ENCODE measurements at places on chromosomes 11 and 22. TPM values are rescaled to one million over a fixed set of nuclear protein-coding genes. Genes with fewer than 3 reads are reported as not detected.

- no peak for DNase-seq
- H3K27me3 ChIP-seq: no peaks in the 10 kb centered on the region
- no peak overlapping the region for H3K27ac ChIP-seq
- peaks cover 4% of the 10 kb centered on the region for H3K36me3 ChIP-seq
- no peak overlapping the region for H3K4me3 ChIP-seq
- no peaks in the 10 kb centered on the region for H3K4me1 ChIP-seq
These were observed 65.2 kb upstream of the PARVA start for GRCh38 chr11:12312132-12312531.

Gene KCTD14
- not detected for total RNA-seq

Gene KRTAP5-2
- total RNA-seq: not detected

DNA sequence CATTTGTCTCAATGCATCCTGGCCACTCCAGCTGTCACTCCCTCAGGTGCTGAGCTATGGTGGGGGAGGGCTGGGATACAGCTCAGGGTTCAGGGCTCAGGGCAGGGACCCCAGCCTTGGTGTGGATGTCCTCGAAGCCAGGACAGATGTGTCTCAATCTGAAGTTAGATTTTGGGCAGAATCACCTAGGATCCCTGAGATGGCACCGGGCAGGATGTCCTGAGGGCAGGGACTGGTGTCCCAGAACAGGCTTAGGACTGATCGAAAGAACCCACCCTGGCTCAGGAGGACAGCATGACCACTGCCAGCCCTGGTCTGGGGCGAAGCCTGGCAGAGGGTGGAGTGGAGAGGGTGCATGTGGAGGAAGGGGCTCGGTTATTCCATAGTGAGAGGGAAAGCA is 96.8 kb upstream of the THY1 start:
- no peak for DNase-seq
- H3K27me3 ChIP-seq: peaks cover 1% of the 10 kb centered on the region
- no peaks in the 10 kb centered on the region for H3K4me1 ChIP-seq
- H3K27ac ChIP-seq: no peak overlapping the region
- H3K36me3 ChIP-seq: no peaks in the 10 kb centered on the region

DNA sequence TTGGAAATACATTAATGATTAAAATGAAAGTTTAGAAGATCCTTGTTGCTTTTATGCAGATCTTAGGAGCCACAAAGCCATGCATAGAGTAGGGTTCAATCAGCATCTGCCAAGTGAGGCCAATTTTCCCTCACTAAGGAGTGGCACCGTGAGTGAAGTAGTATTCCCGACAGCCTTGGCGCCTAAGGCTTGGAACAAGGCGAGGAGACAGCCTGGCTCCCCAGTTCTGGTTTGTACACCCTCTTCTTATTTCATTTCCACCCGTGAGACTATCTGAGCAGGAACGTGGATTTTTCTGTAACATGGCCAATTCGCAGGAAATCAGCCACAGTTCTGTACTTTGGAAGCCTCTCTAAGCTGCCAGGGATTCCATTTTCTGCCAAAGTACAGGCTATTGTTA is 22.6 kb downstream of the FADS2 start:
- H3K4me3 ChIP-seq: no peak overlapping the region
- H3K4me1 ChIP-seq: no peaks in the 10 kb centered on the region
- no peak for DNase-seq
- H3K27me3 ChIP-seq: no peaks in the 10 kb centered on the region

DNA sequence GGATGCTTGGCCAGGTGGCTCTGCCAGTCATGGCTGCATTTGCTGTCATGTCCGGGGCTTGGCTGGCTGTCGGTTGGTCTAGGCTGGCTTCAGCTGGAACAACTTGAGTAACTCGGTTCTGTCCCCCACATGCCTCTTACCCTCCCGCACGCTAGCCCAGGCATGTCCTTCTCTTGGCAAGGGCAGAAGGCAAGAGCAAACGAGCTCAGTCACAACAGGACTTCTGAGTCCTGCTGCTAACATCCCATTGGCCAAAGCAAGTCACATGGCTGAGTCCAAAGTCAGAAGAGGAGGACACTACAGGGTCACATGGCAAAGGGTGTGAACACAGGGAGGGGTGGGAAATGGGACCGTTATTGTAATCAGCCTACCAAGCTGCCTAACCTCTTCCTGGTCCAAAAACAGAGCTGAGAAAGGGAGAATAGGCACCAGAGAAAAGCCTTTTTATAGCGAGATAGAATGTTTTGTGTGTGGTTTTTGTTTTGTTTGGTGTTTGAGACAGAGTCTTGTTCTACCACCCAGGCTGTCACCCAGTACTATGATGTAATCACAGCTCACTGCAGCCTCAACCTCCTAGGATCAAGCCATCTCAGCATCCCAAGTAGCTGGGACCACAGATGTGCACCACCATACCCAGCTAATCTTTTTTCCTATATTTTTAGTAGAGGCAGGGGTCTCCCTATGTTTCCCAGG is 81.9 kb downstream of the MN1 start:
- H3K27me3 ChIP-seq: peaks cover 5% of the 10 kb centered on the region
- H3K4me3 ChIP-seq: no peak overlapping the region
- no peak overlapping the region for H3K27ac ChIP-seq
- DNase-seq: no peak
- no peaks in the 10 kb centered on the region for H3K36me3 ChIP-seq

GRCh38 chr11:76601724-76602123 is 68.8 kb downstream of the LRRC32 start:
- H3K27ac ChIP-seq: no peak overlapping the region
- no peak overlapping the region for H3K4me3 ChIP-seq
- no peak for DNase-seq
- H3K27me3 ChIP-seq: no peaks in the 10 kb centered on the region
- H3K36me3 ChIP-seq: no peaks in the 10 kb centered on the region

GRCh38 chr11:33974804-33975203 is 76.7 kb upstream of the CAPRIN1 start:
- no peak overlapping the region for H3K4me3 ChIP-seq
- no peak overlapping the region for H3K27ac ChIP-seq
- no peak for DNase-seq
- H3K36me3 ChIP-seq: no peaks in the 10 kb centered on the region
- no peaks in the 10 kb centered on the region for H3K4me1 ChIP-seq

DNA sequence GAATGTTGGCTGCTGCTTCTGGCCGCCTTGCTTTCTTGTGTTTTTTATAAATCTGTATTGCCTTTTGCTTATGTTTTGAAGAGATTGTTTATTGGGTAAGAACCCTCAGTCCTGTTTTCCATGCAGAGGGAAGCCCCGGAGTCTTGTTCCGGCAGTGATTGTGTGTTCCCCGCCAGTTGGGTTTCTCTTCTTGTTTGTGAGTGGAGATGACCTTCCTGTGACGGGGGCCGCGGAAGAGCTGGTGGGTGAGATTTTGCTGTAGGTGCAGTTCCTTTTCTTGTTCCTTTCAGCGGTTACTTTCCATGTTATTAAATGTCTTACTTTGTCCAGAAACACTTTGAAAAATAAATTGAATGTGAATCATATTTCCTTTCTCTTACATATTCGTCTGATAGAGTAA is 8.3 kb downstream of the TBC1D22A start:
- peak overlapping the region; percentile 29 for H3K4me3 ChIP-seq
- H3K27ac ChIP-seq: peak overlapping the region; percentile 91
- peaks cover 75% of the 10 kb centered on the region for H3K4me1 ChIP-seq
- H3K36me3 ChIP-seq: peaks cover 31% of the 10 kb centered on the region
- no peaks in the 10 kb centered on the region for H3K27me3 ChIP-seq

- H3K27me3 ChIP-seq: no peaks in the 10 kb centered on the region
- no peaks in the 10 kb centered on the region for H3K36me3 ChIP-seq
- DNase-seq: no peak
These were observed 157.3 kb downstream of the SWAP70 start for GRCh38 chr11:9821008-9821752.

- no peak overlapping the region for H3K4me3 ChIP-seq
- peaks cover 25% of the 10 kb centered on the region for H3K27me3 ChIP-seq
- DNase-seq: no peak
- no peaks in the 10 kb centered on the region for H3K36me3 ChIP-seq
- H3K27ac ChIP-seq: no peak overlapping the region
- H3K4me1 ChIP-seq: no peaks in the 10 kb centered on the region
These were observed 25.7 kb upstream of the TPBGL start for GRCh38 chr11:75214843-75215242.

Gene SOX10
- total RNA-seq: not detected

Gene FTH1
- 729 TPM for total RNA-seq

GRCh38 chr22:46936378-46936903 is 174.0 kb downstream of the TBC1D22A start:
- no peak overlapping the region for H3K4me3 ChIP-seq
- peaks cover 13% of the 10 kb centered on the region for H3K36me3 ChIP-seq
- no peaks in the 10 kb centered on the region for H3K27me3 ChIP-seq
- no peak for DNase-seq
- no peak overlapping the region for H3K27ac ChIP-seq

DNA sequence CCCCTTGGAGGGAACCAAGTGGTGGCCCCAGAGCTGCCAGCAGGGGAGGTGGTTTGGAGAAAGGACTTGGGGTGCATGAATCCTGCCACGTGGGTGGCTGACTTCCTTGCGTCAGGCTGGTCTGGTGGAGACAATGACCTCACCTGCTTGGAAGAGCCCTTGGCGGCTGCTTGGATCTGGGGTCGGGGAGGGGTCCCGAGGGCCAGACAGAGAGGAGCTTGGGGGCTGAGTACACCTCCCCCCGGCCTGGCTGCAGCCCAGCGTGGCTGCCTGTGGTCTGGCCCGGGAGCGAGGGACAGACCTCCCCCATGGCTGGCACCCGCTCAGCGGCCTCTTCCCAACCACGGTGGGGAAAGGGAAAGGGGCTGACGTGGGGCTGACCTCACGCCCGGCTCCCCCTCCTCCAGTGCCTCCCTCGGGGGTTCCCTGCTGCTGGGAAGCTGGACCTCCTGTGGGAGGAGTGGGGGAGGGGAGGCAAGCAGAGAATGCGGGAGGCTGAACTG is 13.8 kb downstream of the LIF start:
- DNase-seq: no peak
- H3K4me3 ChIP-seq: no peak overlapping the region
- no peak overlapping the region for H3K27ac ChIP-seq
- no peaks in the 10 kb centered on the region for H3K36me3 ChIP-seq
- peaks cover 9% of the 10 kb centered on the region for H3K4me1 ChIP-seq

DNA sequence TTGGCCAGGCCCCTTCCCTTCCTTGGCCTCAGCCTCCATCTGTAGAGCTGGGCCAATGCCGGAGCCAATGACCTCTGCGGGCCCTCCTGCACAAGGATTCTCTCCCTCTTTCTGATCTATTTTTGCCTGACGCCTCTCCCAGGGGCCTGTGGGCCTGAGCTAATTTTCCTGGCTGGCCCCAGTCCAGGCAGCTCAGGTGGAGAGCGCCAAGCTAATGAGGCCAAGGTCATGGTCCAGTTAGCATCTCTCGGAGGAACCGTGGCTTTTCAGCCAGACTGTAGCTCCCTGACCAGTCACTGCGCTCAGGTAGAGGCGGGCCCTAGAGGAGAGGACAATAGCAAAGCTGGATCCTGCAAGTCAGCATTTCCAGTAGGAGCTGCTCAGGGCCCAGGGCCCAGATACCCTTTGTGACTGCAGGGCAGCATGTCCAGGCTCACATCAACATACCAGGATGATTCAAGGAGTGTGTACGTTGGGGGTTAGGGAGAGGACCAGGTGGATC is 43.5 kb downstream of the APOL3 start:
- DNase-seq: no peak
- no peak overlapping the region for H3K27ac ChIP-seq
- no peaks in the 10 kb centered on the region for H3K27me3 ChIP-seq
- no peak overlapping the region for H3K4me3 ChIP-seq
- H3K36me3 ChIP-seq: no peaks in the 10 kb centered on the region

Gene MAPK8IP1
- total RNA-seq: 1.8 TPM

DNA sequence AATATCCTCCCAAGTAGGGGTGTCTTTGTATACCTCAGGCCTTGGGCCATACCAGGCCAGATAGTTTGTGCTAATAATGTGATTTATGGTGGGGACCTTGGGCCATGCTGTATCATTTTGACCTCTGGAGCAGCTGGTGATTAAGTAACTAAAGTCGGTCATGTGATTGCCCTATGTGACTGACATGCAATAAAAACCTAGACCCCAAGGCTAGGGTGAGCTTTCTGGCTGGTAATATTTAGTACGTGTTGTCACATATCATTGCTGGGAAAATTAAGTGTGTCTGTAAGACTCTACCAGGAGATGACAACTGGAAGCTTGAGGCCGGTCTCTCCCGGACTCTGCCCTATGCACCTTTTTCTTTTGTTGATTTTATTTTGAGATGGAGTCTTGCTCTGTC is 12.6 kb upstream of the TFIP11 start:
- no peak overlapping the region for H3K27ac ChIP-seq
- peaks cover 15% of the 10 kb centered on the region for H3K36me3 ChIP-seq
- H3K27me3 ChIP-seq: no peaks in the 10 kb centered on the region
- no peaks in the 10 kb centered on the region for H3K4me1 ChIP-seq
- H3K4me3 ChIP-seq: no peak overlapping the region
- DNase-seq: no peak

- no peak for DNase-seq
- H3K36me3 ChIP-seq: no peaks in the 10 kb centered on the region
- H3K27me3 ChIP-seq: peaks cover 5% of the 10 kb centered on the region
- no peak overlapping the region for H3K27ac ChIP-seq
These were observed 413.4 kb downstream of the SOX6 start for GRCh38 chr11:15942936-15943335.

Gene UPK3A
- total RNA-seq: not detected

Gene SHANK2
- total RNA-seq: not detected

Gene GRAMD4
- 28.1 TPM for total RNA-seq

DNA sequence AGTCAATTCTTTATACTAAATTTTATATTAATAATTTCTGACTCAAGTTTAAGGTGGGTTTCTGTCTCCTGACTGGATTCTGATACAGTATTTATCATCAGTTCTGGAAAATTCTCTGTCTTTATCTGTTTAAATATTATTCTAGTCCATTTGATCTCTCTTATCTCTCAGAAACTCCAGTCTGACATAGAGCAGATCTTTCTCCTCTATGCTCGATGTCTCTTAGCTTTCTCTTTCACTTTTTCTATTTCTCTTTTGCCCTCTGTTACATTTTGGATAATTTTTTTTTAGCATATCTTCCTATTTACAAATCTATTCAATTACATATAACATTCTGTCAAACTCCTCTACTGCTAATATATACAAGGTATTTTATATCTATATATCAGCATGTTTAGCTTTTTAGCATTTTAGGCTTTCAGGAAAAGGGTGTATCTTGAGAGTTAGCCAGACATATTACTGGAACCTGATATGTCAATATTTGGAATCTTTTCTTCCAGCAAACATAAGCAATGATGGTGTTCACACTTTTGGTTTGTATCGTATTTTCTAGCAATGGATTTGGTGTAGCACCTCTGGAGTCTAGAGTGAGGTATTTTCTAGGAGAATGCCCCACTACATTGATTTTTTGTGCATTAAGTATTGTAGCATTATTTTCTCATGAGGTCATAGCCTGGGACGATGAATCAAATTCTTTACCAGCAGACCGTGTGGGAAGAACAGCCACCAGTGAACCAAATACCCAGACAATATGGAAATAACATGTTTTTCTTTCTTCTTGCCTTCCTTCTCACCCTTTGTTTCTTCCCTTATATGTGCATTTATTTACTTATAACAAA is 4.1 kb upstream of the NNMT start:
- no peak overlapping the region for H3K27ac ChIP-seq
- H3K27me3 ChIP-seq: peaks cover 13% of the 10 kb centered on the region

All from activated CD8-positive, alpha-beta T cell treated with anti-CD3 and anti-CD28 coated beads for 36 hours (primary cell).